ENCODE measurements at places on chromosomes 4 and X.
A peak's percentile ranks its signal among the peaks of the same experiment; 100 is the strongest.

GRCh38 chr4:101349801-101350064 is 2.4 kb upstream of the PPP3CA start:
- no peak for DNase-seq

GRCh38 chr4:121510341-121510874 is 129.6 kb upstream of the QRFPR start:
- no peak for DNase-seq

- no peak for DNase-seq
Measured at GRCh38 chrX:103794119-103794518, 17.5 kb downstream of the PLP1 start.

DNA sequence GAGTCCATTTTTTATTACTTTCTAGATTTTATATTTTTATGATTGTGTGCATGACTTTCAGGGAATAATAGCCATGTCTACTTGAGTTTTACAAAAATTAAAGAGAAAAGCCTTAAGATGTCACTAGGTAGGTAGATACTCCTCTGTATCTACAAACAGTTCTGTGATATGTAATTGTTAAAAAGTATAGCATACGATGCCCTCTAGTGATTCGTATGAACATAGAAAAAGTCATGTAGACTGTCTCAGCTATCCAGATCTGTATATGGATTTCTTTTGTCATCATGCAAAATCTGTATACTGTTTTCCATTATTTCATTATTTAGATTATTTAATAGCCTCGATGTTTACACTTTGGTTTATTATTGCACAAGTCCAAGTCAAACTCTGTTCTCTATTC is 856.6 kb downstream of the CENPC start:
- no peak for DNase-seq

- no peak for DNase-seq
Measured at GRCh38 chr4:53602390-53602789, 11.1 kb upstream of the LNX1 start.

- no peak for DNase-seq
Measured at GRCh38 chr4:170017252-170017651, 8.9 kb downstream of the MFAP3L start.

DNA sequence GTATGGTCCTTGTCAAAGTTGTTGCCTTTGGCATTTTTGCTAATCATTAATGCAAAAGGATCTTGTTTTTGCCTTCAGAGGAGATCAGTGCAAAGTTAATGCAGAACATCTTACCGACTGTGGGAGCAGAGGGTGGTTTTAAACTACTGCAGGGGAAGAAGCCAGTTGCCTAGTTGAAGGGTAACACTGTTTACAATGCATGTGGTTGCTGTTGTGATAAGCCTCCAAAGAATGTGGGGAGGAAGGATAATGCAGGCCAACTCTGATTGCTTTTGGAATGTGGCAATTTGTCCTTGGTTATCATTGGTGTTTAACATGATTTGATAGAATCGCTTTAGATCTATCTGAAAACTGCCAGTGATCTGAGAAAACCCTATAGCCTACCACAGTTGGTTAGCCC is 204.3 kb upstream of the TLL1 start:
- no peak for DNase-seq

GRCh38 chrX:13377550-13377934 is 57.7 kb upstream of the ATXN3L start:
- no peak for DNase-seq

DNA sequence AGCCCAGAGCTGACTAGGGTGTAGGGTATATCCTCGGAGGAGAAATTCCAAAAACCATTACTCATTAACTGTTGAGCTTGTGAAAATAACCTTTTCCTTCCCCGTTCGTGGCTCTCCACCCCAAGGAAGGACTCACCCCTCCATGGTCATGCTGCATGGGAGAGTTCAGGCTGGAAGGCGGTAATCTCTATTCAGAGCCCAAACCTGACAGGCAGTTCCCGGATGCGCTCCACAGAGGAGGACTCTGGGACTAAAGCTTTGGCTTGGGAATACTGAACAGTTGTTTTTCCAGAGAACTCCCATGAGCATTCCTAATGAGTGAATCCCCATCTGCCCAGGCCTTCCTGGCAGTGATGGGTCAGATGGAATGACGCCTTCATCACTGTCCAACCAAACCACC is 125.4 kb downstream of the BCOR start:
- no peak for DNase-seq

GRCh38 chr4:98664959-98665358 is 6.5 kb upstream of the TSPAN5 start:
- no peak for DNase-seq

DNA sequence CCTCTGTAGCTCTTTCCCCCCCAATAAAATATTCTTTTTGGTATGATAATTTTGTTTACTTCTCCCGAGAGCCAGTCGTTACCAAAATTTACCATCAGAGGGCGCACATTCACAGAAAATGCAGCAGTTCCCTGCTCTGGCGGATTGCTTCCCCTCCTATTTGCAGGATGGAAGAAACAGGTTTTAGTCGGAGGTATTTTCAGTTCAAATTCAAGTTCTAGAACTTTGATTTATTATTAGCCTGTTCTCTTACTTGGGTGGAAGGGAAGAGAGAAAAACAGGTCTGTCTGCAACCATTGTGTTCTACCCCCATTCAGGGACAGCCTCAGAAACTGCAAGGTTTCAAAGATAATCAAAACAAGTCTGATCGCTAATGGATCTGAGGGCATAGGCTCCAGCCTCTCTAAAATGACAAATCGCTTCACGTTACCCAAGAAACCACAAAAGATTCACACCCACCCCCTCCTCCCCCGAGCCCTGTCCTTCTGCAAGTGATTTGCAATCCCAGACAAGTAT is 263.8 kb upstream of the RPS6KA3 start:
- DNase-seq = peak; percentile 62

DNA sequence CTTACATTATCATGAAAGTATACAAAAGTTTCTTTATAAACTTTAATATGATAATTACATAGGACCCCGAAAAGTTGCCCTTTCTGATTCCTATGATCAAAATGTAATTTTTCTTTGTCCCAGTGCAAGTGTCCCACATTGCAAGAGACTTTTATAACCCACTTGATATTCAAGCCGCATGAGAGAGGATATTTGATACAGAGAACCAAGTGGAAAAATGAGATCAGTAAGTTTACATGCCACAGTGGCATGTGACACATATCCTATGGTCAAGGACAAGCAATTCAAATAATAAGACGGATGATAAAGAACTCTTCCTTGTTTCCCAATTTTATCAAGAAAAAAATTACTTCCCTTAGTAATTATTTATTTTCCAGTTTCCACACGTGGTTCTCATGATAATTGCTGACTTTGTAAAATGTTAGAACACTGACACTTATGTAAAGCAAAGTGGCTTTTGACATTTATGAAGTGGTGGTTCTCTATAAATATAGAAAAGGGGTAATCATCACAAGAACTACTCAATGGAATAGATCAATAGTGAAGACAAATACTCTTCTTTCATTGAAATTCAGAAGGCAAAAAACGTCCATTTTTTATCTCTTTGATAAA is 273.7 kb upstream of the NOCT start:
- no peak for DNase-seq
